NCI-H2029 (cell line): ENCODE measurements at places on chromosomes 12 and 14.

DNA sequence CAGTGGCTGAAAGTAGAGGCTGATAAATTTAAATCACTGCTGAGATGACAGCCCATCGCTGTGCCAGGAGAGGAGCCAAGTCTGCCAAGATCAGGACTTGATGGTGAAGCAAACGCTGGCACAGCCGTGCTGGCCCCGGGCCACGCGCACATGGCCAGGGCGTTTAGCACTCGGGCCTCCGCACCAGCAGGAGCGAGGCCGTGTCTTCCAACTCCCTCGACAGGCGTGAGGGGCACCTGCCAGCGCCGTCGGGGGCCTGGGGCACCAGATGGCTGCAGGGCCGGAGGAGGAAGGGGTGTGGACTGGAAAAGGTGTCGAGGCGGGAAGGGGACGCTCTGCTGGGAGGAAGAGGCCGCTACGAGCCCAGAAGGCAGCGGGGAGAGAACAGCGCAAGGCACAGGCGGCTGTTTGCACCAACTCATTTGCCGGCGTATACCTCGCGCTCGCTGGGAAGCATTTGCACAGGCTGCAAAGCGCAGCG is 29.5 kb downstream of the RIMBP2 start:
- no peak for DNase-seq

GRCh38 chr12:46382408-46382963 is 9.9 kb upstream of the SLC38A2 start:
- DNase-seq, result no peak

DNA sequence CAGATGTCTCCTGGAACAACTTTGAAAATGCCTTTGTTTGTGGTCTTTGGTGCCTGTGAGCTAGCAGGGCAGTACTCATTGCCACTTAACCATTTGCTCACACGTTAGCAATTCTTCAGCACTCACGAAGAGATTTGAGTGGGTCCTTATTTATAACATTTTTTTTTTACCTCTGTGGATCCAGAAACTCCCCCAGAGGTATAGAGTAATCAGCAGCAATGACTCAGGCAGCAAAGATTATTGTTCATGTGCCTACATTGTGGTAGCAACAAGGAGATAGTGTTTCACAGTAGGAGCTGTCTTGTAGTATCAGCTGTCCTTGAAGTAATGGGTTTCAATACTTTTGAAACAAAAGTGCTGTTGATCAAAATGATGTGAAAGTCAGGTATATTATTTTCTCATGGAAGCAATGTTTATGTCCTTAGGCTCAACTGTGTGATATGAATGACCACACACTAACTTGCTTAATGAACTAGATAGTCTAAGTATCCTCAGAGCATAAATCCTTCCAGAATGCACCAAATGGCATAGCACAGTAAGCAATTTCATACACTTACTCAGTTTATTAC is 304.1 kb downstream of the EGLN3 start:
- no peak for DNase-seq

DNA sequence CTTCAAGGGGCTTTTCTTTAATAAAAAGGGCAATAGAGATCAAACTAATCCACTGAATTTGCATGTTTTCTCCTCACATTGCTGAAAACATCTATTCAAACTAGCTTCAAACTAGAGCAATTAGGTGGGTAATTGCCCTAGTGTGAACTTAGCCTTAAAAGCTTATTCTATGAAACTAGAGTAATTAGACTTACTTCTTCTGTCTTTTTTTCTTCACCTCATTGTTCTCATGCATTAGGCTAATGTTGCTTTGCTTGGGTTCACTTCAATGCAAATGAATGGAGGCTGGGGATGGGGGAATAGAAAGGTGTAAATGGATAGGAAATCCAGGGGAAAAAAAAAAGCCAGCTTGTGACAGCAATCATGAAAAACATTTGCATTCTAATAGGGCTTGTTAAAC is 414.8 kb upstream of the LMO3 start:
- DNase-seq, result no peak

GRCh38 chr14:105294142-105294597 is 6.6 kb downstream of the BRF1 start:
- DNase-seq, result no peak

- DNase-seq, result no peak
Observed at GRCh38 chr14:90398315-90398839, 1.5 kb downstream of the CALM1 start.

- DNase-seq, result peak; percentile 52
Observed at GRCh38 chr14:39015360-39015961, 87.6 kb downstream of the SEC23A start.

GRCh38 chr12:112170376-112170775 is 45.0 kb downstream of the TRAFD1 start:
- no peak for DNase-seq

DNA sequence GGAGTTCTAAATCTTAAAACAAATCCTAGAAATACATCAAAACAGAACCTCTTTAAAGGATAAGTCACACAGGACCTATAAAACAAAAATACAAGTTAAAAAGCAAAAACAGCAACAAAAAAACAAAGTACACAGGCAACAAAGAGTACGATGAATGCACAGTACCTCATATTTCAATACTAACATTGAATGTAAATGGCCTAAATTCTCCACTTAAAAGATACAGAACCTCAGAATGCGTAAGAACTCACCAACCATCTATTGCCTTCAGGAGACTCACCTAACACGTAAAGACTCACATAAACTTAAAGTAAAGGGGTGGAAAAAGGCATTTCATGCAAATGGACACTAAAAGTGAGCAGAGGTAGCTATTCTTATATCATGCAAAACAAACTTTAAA is 172.2 kb upstream of the AMIGO2 start:
- no peak for DNase-seq

DNA sequence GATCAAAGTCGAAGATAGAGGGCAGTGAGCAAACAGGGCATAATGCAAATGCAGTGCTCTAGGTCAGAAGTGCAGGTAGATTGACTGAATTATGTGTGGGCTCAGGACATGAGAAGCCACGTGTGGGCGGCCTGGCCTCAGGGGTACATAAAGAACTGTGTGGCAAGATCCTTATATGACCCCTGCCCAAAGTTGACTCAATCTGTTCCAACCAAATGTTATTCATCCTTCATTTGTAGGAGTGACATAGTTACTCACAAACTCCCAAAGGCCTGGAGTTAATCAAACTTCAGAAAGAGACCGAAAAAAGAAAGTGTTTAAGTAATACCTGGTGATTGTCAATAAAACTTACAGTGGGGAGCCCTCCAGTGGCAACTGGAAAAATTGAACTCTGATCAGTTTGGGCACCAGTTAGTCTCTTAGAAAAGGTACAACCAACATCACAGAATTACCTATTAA is 150.4 kb upstream of the FAR2 start:
- no peak for DNase-seq

DNA sequence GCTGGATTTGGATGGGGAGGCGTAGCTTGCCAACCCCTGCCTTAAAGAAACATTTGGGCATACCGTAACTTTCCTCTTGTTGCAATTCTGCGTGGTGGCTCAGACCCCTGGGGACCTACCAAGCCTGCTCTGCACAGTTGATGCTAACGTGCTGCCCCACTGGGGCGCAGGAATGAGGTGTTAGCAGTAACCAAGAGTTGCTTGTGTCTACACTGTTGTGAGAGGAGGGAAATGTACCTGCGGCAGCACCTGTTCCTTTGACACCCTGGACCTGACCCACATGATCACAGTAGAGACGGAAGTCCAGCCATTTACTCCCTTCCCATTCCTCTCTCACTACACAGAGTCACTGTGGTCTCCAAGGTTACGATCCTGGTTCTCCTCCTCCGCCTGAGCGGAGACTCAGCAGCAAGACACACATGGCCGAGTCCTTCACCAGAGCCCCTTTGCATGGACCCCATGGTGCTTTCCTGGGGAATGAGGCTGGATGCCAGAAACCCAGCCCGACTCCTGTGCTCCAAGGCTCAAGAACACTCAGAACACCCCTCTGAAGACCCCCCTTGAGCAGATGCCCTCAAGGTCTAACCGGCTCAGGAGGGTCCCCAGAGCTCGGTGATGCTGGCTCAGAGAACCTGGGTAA is 84.8 kb downstream of the FBXL14 start:
- DNase-seq, result no peak

GRCh38 chr14:92690171-92691011 is 58.0 kb downstream of the LGMN start:
- DNase-seq, result peak; percentile 60

- no peak for DNase-seq
Observed at GRCh38 chr14:72401632-72402376, 469.6 kb downstream of the RGS6 start.

DNA sequence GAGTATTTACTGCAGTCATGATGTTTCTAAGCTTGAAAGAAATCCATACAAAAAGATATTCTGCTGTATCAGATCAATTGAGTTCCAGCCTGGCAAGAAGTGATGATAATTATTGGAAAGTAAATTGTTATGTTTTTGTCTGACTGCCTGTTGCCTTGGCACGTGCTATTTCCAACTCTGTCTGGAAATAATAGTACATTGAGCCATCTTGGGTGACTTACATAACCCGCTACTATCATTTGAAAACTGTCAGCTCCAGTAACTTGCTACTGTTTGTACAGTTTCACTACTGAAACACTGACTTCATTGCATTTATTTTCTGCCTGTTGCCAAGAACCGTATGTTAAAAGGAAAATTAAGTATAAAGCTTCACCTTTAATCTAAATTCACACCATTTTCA is 318.6 kb downstream of the ITPR2 start:
- DNase-seq, result no peak

GRCh38 chr14:59362513-59362912 is 102.7 kb downstream of the GPR135 start:
- no peak for DNase-seq

DNA sequence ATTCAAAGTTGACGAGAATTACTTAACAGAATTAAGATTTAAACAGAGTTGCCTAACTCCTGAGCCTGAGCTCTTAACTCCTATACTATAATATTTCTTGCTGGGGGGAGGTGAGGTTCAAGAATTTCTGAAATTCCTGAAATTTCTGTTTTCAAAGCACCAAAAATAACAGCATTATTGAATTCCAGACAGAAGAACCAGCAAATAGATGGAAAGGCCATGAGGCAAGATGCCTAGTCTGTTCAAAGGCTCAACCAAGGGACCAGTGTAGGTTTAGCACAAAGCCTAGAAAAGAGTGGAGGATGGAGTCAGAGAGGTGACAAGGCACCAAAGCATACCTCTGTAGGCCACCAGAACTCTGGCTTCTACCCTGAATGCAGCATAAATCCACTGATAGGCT is 76.4 kb downstream of the PPP1R12A start:
- DNase-seq, result no peak

- DNase-seq, result no peak
Observed at GRCh38 chr12:93186131-93186530, 191.6 kb upstream of the NUDT4 start.

- no peak for DNase-seq
Observed at GRCh38 chr12:96242597-96242996, 48.4 kb downstream of the ELK3 start.

DNA sequence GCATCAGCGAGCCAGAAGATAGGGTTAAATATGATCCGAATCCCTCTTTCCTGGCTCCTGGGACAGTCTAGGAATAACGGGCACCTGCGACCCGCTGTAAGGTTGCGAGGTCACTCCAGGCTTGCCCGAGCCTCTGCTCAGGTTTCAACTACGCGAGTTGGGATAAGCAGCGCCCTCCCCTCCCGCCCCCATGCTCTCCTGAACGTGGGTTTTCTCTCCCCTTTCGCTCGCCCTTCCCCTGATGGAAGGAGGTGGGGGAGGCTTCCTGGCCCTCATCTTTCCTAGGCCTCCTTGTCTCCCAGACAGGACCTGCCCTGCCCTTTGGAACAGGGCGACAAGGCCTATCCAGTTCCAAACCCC is 753 bp upstream of the ATP5MC2 start:
- DNase-seq, result peak; percentile 58

GRCh38 chr12:66776974-66777373 is 98.1 kb upstream of the GRIP1 start:
- DNase-seq, result no peak

DNA sequence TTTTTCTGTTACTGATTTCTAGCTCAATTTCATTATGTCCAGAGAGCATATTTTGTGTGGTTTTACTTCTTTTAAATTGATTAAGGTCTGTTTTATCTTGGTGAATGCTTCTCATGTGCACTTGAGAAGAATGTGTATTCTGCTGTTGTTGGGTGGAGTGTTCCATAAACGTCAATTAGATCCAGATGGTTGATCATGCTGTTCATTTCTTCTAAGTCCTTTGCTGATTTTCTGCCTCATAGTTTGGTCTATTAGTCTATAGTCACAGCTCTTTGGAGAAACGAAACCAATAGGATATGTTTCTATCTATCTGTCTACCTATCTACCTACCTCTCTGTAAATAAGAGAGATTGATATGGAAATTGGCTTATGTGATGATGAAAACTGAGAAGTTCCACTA is 17.1 kb upstream of the ADGRD1 start:
- DNase-seq, result no peak

- no peak for DNase-seq
Observed at GRCh38 chr12:20523658-20524057, 155.3 kb downstream of the PDE3A start.

DNA sequence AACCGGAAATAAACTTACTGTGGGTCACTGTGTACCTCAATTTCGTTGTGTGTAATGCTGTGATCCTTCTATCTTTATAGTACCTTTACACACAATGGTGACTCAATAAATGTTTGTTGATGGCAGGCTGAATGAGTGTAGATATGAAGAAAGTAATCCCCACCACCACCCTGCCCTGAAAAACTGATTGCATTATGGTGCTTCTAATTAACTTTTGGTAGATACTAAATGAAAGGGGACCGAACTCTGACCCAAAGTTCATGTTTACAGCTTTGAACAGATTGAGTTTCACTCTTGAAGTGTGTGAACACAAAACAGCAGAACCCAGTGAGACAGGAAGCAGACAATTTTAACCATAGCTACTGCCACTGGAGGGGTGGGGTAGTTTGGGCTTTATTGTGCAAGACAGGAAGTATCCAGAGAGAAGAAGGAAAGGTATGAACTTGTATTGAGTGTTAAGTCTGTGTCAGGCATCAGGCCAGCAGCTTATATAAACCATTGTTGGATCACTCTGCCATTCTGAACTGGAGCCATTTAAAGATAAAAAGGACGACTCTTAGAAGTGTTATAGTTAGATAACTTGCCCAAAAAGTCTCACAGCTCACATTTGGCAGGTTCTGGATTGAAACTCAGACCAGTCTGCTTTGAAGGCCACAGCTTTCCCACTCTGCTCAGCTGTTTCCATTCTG is 197.0 kb upstream of the AMIGO2 start:
- peak; percentile 46 for DNase-seq

GRCh38 chr12:71415336-71416231 is 24.0 kb upstream of the LGR5 start:
- peak; percentile 40 for DNase-seq

- peak; percentile 27 for DNase-seq
Observed at GRCh38 chr12:92064422-92064821, 81.2 kb downstream of the BTG1 start.

GRCh38 chr14:20327005-20327869 is 5.8 kb downstream of the CCNB1IP1 start:
- DNase-seq, result peak; percentile 27
